ENCODE measurements at places on chromosomes 16 and 17.

DNA sequence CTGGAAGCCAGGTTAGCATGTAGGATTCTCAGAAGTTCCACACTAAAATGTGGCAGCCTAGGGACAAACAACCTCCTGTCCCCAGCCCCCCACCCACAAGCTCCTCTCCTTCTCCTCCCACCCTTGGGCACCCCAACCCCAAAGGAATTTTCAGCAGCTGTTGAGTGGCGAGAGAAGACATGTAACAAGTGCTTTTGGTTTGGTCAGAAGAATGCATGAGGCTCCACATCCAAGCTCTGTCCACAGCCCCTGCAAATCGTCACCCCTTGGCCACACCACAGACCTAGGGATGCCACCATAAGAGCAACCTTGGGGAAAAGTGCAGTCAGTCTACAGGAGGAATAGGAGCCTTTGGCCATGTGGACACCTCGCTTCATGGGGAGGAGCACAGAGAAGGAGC lies 11.9 kb upstream of the RAB37 start:
- no peaks in the 10 kb centered on the region for H3K27me3 ChIP-seq
- DNase-seq = no peak
- H3K27ac ChIP-seq = no peak overlapping the region
- no peak overlapping the region for H3K4me3 ChIP-seq
- no peaks in the 10 kb centered on the region for H3K36me3 ChIP-seq
- H3K4me1 ChIP-seq = peaks cover 5% of the 10 kb centered on the region

DNA sequence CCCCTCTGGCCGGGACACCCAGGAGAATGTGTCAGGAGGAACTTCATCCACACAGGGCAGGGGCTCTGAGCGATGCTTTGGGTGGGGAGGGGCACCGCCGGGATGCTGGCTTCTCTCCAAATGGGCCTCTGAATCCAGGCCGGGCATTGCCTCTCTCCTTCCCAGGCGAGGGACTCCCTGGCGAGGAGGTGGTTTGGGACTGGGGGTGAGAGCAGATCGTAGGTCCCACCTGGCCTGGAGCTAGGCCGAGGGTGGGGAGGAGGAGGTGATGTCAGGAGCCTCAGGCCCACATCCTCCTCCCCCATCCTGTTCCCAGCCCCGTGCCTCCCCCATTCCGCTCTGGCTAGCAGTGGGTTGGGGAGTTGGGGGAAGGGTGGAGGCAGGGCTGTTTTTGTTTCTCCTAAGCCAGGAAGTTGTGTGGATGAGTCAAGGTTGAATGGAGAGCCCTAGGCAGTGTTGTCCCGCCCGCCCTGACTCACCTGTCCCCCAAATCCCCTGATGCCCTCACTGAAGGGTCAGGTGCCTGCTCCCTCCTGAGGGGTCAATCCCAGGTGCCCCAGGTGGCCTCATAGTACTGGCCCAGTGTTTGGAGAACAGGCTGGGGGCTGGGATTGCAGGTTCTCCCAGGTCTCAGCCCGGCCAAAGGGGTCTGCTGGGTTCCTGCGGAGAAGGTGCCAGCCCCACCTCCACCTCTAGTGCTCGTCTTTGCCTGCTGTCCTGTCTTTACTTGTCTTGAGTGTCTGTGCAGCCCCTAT lies 2.8 kb downstream of the GRB7 start:
- H3K4me1 ChIP-seq = peaks cover 15% of the 10 kb centered on the region
- DNase-seq = no peak
- no peak overlapping the region for H3K27ac ChIP-seq
- no peaks in the 10 kb centered on the region for H3K36me3 ChIP-seq
- H3K4me3 ChIP-seq = no peak overlapping the region
- peaks cover 9% of the 10 kb centered on the region for H3K27me3 ChIP-seq

DNA sequence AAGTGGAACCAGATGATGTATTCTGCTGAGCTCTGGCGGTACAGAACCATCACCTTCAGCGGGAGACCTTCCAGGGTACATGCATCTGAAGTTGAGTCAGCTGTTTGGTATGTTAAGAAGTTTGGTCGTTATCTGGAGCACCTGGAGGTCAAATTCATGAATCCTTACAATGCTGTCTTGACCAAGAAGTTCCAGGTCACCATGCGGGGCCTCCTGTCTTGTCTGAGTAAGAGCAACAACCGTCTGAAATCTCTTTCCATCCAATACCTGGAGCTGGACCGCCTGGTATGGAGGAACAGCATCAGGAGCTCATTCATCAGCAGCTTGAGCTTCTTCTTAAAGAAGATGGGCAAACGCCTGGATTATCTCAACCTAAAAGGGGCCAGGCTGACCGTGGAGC lies 4.0 kb downstream of the FBXO39 start:
- no peak overlapping the region for H3K27ac ChIP-seq
- H3K36me3 ChIP-seq = no peaks in the 10 kb centered on the region
- H3K4me3 ChIP-seq = no peak overlapping the region
- no peaks in the 10 kb centered on the region for H3K4me1 ChIP-seq
- H3K27me3 ChIP-seq = peaks cover 3% of the 10 kb centered on the region

- no peaks in the 10 kb centered on the region for H3K36me3 ChIP-seq
- no peaks in the 10 kb centered on the region for H3K4me1 ChIP-seq
- DNase-seq = no peak
- H3K27ac ChIP-seq = no peak overlapping the region
Observed at GRCh38 chr17:9299695-9300094, 275.9 kb downstream of the STX8 start.

DNA sequence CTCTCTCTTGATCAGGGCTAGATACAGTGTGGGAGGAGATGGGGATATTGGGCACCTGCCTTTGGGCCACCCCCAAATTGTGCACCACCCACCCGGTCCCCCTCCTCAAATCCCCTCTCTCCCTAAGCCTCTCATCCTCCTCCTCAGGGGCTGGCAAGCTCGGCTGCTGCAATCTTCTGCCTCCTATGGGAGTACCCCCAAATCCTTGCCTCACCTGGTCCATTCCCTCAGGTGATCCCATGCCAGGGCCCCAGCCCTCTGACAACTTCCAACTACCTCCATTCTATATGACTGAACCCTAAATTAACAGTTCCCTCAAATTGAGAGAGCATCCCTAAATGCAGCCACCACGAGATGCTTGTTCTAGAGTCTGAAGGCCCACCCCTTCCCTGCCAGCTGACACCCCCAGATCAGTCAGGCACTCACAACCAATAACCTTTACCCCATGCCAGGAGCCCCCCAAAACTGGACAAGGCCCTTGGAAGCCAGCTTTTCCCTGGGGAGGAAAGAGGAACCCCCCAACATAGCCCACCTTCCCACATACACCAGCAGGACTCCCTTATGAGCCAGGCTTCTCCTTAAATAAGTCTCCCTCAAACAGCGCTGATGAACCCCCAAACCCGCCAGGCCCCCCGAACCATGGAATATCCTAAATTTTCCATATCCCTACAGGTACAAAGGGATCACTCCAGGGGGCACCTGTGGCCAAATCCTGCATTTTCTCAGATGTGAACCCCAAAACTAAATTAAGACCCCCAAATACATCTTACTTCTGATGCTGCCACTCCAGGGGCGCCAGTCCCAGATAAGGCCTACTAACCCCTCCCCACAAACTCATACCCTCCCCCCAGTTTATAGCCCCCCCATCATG lies 3.2 kb downstream of the DLG4 start:
- H3K27me3 ChIP-seq = no peaks in the 10 kb centered on the region
- H3K4me3 ChIP-seq = no peak overlapping the region
- H3K27ac ChIP-seq = peak overlapping the region; percentile 52
- peaks cover 37% of the 10 kb centered on the region for H3K4me1 ChIP-seq

GRCh38 chr17:80751946-80752581 lies 207.4 kb downstream of the RPTOR start:
- no peak overlapping the region for H3K4me3 ChIP-seq
- H3K27me3 ChIP-seq = no peaks in the 10 kb centered on the region
- no peak overlapping the region for H3K27ac ChIP-seq

DNA sequence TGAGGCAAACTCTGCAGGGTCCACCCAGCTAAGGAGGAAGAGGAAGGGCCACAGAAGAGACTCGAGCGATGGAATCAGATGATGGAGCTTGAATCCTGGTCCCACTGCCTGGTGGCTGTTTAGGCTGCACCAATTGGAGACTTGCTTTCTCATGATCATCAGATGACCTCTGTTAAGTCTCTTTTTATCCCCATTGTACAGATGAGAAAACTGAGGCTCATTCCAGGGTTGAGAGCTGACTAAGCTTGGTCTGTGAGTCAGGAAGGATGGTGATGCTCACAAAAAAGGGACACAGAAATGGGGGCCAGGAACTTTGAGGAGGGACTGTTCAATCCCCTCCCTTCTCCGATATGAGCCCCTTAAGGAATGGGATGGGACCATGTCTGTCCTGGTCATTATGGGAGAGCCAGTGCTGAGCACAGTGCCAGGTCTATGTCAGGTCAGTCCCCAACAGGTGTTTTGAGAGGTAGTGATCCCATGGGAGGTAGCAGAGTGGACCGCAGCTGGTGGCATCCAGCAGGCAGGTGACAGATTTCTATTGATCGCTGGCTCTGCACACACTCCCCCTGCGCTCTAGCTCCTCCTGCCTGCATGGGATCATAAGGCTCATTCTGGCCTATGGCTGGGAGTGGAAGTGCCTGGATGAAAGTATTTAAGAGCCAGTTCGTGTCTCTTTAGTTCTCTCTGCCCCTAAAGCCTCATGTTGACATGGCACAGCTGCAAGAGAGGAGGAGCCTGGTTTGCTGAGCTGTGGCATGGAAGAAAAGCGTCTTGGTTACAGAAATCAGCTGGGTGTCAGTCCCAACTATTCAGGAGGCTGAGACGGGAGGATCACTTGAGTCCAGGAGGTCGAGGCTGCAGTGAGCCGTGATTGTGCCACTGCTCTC lies 27.2 kb downstream of the SNX20 start:
- H3K4me1 ChIP-seq = no peaks in the 10 kb centered on the region
- H3K4me3 ChIP-seq = no peak overlapping the region
- H3K27me3 ChIP-seq = no peaks in the 10 kb centered on the region
- no peak for DNase-seq

DNA sequence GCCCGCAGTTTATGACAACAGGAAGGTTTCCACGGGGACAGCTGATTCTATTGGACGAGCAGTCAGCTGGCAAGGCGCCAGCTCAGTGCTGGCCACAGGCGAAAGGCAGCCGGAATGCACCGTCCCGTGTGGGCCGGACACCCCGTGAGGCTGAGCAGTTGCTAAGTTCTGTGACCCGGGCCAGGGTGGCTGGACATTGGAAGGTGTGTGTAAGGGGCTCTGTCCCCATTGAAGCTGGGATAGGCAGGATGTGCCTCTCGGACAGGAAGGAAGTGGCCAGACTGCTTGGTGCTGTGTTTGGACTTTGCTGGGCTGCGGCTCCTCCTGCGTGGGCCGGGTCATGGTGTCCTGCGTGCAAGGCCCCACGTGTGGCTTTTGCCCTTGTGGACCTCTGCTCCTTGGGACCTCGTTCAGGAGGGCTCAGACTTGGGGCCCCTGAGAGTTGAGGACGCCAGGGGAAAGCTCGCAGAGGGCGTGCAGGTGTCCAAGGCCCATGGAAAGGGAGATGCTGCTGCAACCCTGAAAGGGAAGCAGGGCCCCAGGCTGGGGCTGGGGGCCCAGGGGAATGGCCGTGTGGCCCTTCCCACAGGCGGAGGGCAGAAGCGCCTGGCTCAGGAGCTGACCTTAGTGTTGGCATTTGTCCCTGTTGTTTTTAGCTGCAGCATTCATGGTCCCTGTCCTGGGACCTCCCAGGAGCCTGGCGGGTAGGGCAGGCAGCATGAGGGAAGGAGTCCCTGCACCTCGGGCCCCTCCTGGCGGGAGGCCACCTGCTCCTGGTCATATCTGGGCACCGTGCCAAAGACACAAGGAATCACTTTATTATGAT lies 10.0 kb downstream of the BAIAP2 start:
- H3K4me1 ChIP-seq = peaks cover 7% of the 10 kb centered on the region
- DNase-seq = no peak
- H3K27me3 ChIP-seq = no peaks in the 10 kb centered on the region

- peak within 1 kb of the TSS; percentile 56 for H3K4me3 ChIP-seq
- H3K36me3 ChIP-seq = no peaks in the 10 kb centered on the region
- peaks cover 22% of the 10 kb centered on the region for H3K4me1 ChIP-seq
- peak; percentile 56 for DNase-seq
Observed at GRCh38 chr16:720990-721764, at the start of gene ANTKMT. TSS of gene ANTKMT (plus strand) at chr16:721146. CDS start at chr16:721275, 129 bp downstream.

- no peaks in the 10 kb centered on the region for H3K27me3 ChIP-seq
- H3K36me3 ChIP-seq = no peaks in the 10 kb centered on the region
- peak; percentile 33 for DNase-seq
- no peak overlapping the region for H3K4me3 ChIP-seq
- H3K27ac ChIP-seq = no peak overlapping the region
- peaks cover 25% of the 10 kb centered on the region for H3K4me1 ChIP-seq
Observed at GRCh38 chr16:89841275-89841674, 13.0 kb downstream of the SPIRE2 start.
